ENCODE measurements at places on chromosomes 5 and 9.
A peak's percentile ranks its signal among the peaks of the same experiment; 100 is the strongest.

DNA sequence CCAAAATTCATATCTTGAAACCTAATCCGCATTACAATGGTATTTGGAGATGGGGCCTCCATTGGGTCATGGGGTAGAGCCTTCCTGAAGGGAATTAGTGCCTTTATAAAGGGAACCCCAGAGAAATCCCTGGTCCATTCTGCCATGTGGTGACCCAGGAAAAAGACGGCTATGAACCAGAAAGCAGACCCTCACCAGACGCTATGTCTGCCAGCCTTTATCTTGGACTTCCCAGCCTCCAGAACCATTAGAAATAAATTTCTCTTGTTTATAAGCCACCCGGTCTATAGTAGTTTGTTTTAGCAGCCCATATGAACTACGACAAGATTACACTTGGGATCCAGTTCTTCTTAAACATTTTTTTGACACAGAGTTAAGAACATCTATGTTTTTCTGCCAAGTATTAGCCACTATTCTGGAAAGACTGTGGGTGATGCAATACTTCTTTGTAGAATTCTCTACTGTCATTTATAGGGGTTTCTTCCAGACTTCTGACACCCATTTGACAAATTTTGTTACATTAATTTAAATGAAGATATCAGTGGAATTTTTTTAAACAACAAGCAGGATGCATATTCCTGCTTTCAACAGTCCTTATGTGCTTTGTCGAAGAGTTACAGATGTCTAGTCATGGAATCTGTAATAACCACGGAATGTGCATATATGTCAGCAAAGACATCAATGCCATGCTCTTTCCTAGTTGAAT lies 572.4 kb downstream of the NR2F1-AS1 start:
- no peak for DNase-seq

GRCh38 chr5:14777187-14777586 lies 94.4 kb downstream of the ANKH start:
- no peak for DNase-seq

DNA sequence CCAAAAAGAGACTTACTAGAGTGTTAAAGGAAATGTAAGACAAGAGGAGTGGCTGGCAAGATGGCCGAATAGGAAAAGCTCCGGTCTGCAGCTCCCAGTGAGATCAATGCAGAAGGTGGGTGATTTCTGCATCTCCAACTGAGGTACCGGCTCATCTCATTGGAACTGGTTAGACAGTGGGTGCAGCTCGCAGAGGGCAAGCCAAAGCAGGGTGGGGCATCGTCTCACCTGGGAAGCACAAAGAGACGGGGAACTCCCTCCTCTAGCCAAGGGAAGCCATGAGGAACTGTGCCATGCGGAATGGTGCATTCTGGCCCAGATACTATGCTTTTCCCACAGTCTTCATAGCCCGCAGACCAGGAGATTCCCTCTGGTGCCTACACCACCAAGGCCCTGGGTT lies 308.7 kb downstream of the AGTPBP1 start:
- DNase-seq: no peak

DNA sequence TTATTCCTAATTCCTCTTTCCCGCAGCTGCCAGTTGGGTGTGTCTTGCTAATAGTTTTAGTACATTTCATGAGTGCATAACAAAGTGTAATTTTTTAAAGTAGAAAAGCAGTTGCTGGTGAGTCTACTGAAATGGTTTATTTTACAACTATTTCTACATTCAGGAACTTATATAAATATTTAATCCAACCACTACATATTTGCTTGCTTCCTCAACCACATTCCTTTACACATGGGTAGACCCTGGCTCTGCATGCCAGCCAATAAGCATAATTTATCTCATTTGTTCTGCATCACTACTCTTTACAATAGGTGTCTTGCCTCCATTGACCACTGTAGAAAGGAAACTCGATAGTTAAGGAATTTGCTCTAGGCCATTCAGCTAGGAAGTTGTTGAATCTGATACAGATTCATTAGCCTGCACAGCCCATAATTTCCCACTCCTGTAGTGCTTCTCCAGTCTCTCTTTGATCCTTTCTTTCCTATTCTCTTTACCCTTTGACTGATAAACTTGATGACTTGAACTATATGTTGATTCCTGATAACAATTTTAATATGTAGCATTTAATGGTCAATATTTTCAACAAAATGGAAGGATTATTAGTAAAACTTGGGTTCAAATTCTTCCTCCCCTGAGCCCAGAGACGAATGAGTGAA lies 342.5 kb upstream of the ACTBL2 start:
- DNase-seq: peak; percentile 47

GRCh38 chr5:3305432-3305831 lies 290.2 kb upstream of the IRX1 start:
- no peak for DNase-seq

GRCh38 chr5:174271316-174271715 lies 225.8 kb downstream of the NSG2 start:
- DNase-seq: no peak

DNA sequence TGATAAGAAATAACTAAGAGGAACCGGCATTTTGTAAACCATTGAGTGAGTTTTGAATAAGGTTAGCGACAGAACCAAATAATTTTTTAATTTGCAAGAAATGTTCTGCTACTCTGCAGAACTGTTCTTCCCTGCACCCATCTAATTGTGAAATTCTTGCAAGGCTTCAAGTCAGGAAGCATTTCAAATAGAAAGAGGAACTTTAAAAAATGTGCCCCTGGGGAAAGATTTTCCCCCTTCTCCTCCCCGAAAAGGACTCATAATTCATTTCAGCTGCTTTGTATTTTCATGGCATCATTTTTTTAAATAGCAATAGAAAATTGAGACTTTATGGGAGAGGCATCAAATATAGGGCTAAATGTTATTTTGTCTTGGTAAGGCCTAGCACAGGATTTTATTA lies 180.9 kb upstream of the ANKRD55 start:
- DNase-seq: no peak

DNA sequence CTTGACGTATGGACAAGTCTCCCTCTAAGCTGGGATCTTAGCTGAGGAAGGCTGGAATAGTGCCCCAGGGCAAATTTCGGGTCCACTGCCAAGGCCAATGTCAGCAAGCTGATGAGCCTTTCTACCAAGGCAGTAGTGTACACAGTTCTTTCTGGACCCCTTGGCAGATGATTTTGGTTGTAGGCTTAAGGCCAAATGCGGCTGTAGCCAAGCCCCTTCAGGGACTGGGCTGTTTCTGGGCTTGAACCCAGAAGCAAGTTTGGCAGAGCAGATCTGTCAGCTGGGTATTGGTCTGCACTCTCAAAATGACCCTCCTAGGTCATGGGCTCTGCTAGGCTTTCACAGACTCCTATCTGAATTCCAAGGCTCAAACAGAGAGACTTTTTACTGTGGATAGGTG lies 121.6 kb downstream of the ADAMTSL1 start:
- DNase-seq: no peak

- no peak for DNase-seq
These were observed 3.6 kb upstream of the DPH7 start for GRCh38 chr9:137582286-137582860.

DNA sequence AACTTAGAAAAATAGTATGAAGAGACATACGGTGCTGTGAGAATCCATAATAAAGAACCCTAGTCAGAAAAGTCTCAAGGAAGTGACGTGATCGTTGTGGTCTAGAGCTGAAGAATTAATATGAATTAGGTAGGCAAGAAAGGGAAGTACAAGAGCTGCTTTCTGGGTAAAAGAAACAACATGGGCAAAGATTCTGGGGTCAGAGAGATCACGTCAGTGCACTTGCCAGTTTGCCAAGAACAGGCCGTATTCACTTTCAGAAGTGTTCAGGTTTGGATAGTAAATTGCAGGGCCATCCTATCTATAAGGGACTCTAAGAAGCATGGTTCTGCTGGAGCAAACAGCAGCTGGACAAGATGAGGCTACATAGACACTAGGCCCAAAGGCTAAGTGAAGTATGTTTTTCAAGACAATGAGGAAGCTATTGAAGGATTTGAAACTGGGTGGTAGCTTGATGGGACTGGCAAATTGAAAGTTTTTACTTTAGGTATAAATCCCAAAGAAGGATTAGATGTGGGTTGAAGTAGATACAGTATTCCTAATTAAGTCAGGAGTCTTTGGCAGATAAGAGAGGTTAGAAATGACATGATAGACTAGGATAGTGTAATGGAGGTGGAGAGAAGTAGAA lies 4.8 kb upstream of the CHD1 start:
- no peak for DNase-seq

GRCh38 chr5:179486596-179487051 lies 63.7 kb upstream of the RUFY1 start:
- DNase-seq: no peak

DNA sequence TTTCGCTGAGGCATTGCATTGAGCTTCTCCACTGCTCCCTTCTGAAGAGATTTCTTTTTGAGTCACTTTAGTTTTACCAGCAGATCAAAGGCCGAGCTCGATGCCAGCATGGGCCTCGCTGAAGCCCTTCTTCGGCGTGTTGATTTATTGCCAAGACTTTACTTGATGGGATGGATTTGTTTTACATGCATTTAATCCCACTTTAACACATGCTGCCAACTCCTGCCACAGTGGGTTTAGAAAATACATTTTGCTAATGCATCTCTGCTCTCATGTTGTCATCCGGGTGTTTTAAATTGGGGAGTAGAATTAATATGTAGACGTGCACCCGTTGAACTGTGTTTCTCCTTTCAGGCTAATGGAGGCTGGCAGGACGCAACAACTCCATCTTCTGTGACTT lies 218.3 kb downstream of the PBX3 start:
- no peak for DNase-seq

DNA sequence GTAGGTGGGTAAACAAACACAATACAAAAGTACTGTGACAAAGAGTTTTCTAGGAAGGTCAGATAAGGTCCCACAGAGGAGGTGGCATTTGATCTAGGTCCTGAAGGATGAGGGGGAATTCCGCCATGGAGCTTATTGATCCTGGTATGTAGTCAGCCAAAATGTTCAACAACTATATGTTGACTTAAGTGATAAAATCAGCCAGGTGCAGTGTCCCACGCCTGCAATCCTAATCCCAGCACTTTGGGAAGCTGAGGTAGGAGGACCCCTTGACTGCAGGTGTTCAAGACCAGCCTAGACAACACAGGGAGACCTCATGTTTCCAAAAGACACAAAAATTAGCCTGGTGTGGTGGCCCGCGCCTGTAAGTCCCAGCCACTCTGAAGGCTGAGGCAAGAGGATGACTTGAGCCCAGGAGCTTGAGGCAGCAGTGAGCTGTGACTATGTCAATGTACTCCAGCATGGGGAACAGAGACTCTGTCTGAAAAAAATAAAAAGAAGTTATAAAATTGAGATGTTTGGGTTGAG lies 46.4 kb upstream of the PLIN2 start:
- no peak for DNase-seq
